OCI-M1 (cell line): ENCODE measurements at places on chromosomes 7 and 10.

GRCh38 chr10:15789793-15790525 is 70.2 kb upstream of the ITGA8 start:
- peak; percentile 22 for DNase-seq

DNA sequence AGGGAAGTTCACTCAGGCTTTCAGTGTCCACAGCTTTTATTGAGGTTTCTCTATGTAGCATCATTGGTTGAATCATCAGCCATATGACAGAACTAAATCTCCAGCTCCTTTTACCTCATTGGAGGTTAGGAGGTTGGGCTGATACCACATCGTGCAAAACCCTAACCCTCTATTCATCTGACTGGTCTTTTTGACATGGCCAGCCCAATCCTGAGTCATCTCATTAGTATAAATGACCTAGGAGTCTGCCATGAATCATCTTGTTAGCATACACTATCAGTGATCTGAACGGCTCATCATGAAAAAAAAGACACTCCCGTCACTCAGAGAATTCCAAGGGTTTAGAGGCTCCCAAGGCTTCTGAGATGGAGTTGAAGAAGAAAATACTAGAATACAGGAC is 669.8 kb upstream of the POT1 start:
- peak; percentile 11 for DNase-seq

DNA sequence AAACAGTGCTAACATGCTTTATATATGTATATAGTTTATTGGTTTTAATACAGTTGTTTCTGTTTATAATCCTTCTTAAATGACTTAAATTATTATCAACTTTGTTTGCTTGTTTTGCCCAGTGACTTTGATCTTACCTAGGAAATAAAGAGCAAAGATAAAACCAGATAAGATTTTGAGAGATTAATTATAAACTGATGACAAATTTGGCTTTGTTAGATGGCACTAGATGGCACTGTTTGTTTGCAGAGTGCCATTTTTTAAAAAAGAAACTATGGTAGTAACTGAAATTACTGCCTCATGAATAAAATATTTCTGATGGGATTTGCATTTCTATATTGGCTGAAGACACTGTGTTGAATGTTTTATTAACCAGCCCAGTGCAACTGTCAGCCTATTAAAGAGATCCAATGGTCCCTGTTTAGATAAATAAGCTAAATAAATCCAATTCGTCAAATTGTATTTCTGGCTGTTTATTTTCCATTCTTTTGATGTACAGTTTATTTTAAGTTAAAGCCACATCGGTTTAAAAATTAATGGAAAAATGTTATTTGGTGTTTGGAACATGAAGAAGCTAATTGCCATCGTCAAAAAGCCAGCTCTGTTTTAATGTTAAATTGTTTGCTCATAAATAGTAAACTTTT is 28.7 kb downstream of the VTI1A start:
- DNase-seq, result peak; percentile 56

- no peak for DNase-seq
Measured at GRCh38 chr7:151113344-151114150, 27.3 kb downstream of the AGAP3 start.

DNA sequence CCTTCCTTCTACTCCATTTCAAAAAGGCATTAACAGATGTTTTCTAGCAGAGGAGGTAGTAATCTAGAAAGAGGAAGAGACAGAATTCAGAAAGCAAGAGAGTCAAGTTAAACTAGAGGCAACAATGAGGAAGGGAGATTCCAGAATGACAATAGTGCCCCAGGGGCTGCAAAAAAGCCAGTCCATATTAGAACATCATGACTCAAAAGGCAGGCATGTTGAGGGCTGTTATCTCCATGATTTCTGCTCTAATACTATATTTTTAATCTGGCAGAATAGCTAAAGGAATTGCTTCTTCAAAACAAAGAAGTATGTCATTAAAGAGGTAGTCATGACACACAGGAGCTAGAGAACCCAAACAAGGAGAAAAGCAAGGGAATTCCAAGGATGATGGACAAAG is 599.6 kb downstream of the INHBA start:
- DNase-seq, result no peak

GRCh38 chr7:142338633-142339501 is 81.0 kb upstream of the PRSS58 start:
- DNase-seq, result peak; percentile 20

DNA sequence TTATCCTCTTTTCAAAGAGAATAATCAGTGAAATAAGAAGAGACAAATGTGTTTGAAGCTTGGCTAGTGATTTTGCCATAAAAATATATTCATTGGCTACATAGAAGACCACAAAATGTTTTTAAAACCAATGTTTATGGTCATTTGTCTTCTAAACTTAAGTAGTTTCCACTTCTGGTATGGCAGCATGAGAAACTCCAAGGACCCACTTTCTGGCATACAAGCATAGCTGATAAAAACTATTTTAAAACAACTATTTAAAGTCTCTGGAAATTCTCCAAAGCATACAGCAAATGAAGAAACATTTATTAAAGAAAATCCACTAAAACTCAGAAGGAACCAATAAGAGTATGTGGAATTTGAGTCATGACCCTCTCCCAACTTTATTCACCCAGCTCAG is 89.2 kb upstream of the TOMM7 start:
- no peak for DNase-seq

DNA sequence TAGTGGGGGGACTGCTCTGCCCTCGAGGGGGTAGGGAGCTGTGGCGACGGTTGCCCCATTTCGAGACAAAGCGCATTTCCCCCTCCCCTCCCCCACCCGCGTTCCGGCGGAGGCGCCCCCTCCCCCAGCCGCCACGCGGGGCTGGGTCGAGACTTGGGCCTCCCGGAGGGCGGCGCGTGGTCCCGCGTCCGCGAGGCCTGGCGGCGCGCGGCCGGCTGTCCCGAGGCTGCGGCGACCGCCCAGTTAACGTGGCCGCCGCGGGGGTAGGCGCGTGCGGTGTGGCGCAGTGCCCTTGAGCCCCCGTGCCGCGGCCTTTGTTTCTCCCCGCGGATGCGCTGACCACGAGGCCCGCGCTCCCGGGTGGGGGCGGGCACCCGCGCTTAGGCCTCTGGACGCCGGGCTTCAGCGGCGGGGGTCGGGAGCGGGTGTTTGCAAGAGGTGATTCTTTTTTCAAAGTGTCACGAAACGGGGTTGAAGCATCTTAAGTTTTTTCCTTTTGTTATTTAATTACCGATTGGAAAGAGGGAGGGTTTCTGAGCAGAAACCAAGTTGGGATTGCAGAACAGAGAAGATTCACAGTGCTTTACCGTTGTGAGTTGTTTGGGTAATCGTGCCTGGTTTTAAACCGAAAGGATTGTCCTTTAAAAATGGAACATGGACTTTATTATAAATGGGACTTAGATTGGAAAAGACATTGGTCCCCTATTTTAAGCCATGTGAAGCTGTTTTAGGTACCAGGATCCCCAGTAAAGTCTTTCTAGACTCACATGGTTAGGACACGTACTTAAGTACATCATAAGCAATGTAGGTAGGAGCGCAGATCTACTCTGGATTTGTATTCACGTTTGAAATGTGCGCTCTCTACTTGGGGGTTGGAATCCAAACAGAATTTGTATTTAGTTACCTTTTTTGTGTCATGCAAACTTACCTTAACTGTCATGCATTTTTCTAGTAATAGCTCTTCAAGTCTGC is 760 bp downstream of the CBX3 start:
- peak; percentile 58 for DNase-seq

GRCh38 chr7:39094731-39095130 is 117.0 kb downstream of the POU6F2 start:
- DNase-seq, result no peak

DNA sequence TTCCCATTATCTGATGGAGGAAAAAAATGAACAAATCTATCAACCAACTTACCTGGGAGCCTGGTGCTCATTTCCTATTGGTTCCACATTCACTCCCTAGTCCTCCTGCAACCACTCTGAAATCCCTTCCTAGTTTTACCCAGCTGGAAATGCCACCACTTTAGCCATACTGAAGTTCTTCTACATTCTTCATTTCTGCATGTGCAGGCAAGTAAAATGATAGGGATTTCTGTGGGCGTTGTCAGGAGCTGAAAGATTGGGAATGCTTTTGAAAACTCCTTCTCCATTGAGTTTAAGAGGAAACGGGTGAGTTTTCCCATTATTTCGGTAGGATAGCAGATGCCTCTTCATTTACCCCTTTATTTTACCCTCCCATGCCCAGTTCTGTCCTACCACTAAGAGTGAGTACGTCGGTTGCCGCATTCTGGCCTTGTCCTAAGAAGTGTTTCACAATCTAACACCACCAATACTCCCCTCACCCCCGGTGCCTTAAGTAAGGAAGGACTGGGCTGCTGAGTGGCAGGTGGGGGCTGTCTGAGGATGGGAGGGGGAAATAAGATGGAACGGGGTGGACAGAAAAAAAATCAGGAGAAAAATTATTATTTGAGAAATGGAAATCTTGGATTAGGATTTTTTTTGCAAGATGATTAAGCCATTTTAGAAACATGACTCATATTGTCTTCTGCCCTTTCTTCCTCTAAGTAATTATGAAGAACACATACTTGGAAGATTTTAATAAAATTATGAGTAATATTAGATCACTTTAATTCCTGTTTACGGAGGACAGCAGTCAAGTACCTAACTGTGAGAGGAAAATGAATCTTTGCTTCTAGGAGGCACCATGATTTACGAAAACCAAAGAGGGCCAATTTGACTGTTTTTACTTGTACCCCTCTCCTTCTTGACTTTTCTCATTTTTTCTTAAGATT is 13.2 kb upstream of the TAS2R60 start:
- no peak for DNase-seq

DNA sequence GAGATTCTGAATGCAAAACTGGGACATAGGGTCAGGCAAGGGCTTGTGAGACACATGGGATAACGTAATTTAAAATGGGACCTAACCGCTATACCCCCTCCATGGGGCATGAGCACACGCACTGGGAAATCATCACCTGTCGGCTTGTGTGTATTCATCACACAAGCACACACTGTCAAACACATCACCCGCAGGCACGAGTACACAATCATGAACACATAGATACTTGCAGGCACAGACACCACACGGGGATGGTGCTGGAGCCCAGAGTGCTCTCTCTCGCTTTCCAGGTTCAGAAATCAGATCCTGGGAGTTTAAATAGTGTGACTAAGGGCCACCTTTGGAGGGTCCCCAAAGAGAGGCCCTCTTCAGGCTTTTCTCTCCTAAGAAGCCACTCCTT is 19.6 kb upstream of the TLX1 start:
- DNase-seq, result no peak

DNA sequence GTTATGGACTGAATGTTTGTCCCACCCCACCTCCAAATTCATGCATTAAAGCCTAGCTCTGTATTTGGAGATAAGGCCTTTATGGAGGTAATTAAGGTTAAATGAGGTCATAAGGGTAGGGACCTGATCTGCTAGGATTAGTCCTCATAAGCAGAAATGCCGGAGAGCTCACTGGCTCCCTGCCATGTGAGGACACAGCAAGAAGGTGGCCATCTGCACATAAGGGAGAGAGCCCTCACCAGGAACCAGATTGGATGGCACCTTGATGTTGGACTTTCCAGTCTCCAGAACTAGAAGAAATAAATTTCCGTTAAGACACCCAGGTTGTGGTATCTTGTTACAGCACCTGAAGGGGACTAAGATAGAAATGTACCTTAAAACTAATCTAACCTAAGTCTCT is 816.1 kb upstream of the C7orf33 start:
- DNase-seq, result peak; percentile 27

- peak; percentile 94 for DNase-seq
Measured at GRCh38 chr10:46079831-46080585, 33.9 kb upstream of the MSMB start.

- no peak for DNase-seq
Measured at GRCh38 chr7:82527851-82528250, 84.3 kb upstream of the CACNA2D1 start.

DNA sequence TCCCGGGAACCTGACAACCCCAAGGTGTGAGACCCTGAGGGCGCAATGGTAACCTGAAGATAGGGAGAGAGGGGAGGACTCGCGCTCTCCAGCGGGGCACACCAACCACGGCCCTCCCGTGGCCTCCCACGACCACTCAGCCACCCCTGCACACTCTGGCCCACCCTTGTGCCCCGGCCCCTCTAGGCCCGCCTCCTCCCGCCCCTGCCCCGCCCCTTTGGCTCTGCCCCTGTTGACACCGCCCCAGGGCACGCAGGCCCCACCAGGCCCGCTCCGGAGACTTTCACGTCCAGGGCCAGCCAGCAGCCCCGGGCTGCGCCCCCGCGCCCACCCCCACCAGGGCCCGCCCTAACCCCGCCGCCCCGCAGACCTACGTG is 10.9 kb downstream of the ATG9B start:
- DNase-seq, result no peak

- DNase-seq, result peak; percentile 61
Measured at GRCh38 chr7:131692131-131692960, 135.9 kb upstream of the PODXL start.

- peak; percentile 87 for DNase-seq
Measured at GRCh38 chr10:84429926-84430520, 101.6 kb downstream of the CCSER2 start.

GRCh38 chr7:33934391-33934790 is 29.1 kb downstream of the BMPER start:
- DNase-seq, result no peak

DNA sequence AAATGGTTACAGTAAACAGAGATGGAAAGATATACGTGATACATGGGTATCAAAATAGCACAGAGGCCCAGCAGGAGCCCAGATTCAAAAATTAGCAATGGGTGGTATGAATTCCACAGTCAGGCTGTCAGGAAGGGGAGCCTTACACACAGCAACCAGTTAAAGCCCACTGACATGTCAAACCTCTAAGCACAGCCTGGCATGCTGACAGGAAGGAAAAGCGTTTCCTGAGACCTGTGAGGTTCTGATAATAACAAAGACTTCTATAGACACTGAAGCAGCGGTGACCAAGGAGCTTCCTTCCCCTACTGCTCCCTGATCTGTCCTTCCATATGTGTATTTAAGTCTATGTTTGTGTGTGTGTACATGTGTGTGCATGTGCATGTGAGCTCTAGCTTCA is 89.9 kb downstream of the PHYHIPL start:
- DNase-seq, result no peak

GRCh38 chr10:15374566-15374965 is 3.5 kb upstream of the FAM171A1 start:
- no peak for DNase-seq

- DNase-seq, result peak; percentile 31
Measured at GRCh38 chr7:77439572-77439971, 23.4 kb upstream of the GSAP start.
